ENCODE measurements at places on chromosomes 6 and 20.
A peak's percentile ranks its signal among the peaks of the same experiment; 100 is the strongest.

DNA sequence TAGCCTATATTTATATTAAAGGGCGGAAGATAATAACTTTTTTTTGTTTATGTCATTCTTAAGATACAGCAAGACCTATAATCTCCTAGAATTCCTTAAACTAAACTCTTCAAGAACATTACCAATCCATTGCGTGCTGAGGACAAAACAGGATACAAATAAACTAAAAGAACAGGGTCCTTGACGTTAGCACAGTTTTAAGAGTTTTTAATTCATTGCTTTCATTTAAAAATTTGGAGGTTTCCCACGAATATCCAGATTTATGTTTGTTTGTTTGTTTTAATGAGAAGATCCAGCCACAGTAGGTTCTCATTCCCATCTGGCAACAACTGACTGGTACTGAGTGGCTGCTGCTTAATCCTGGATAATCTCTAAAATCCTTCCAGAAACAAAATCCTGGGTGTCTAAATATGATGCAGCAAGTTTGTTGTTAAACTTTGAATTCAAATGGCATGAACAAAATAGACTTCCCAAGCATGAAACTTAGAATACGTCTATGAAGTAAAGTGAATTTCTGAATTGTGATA lies 153.7 kb downstream of the HACE1 start:
- no peak for DNase-seq

GRCh38 chr20:15547119-15547518 lies 1026.1 kb downstream of the KIF16B start:
- DNase-seq, result no peak

GRCh38 chr6:90596967-90597539 lies 10.2 kb upstream of the MAP3K7 start:
- DNase-seq, result no peak

DNA sequence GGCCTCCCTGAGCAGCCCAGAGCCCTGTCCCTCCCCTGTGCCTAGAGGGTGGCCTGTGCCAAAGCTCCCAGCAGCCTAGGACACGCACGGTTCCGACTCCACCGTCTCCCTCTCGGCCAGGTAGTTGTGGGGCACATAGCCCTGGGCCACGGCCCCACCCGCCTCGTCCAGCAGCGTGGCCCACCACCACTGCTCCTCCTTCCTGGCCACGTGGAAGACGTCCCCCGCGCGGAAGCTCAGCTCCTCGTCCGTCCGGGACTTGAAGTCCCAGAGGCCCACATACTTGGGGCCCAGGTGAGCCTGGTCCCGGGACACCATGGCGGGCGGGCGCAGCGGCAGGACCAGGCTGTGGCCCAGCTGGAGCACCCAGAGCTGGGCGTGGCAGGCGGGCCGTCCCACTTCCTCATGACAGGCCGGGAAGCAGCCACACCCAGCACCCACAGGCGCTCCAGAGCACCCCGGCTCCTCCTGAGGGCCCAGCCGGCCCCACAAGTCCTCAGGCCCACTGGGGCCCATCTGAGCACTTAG lies at the start of gene PTK6:
Gene PTK6, minus strand, starts transcription at position 380 of the 528 bp plus-strand sequence. Its CDS starts 62 bp downstream, at position 318.
- no peak for DNase-seq

DNA sequence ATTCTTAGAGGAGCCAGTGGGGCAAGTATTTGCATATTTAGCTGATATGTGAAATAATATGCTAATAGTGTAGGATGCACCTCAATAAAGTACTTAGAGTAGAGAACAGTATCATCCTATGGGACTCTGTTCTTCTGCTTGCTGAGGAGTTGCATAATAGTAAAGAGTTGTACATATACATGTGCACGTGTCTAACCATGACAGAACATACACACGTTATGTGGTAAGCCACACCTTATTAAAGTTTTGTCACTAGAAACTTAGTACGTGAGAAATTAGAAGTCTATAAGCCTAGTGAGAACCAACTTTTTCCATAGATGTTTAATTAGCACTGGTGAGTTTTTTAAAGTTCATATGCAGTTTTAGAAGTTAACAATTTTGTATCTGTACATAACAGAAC lies 80.7 kb downstream of the L3MBTL3 start:
- DNase-seq, result no peak

- no peak for DNase-seq
Observed at GRCh38 chr6:157531169-157531985, 150.4 kb downstream of the ZDHHC14 start.

GRCh38 chr6:107894809-107895396 lies 63.1 kb downstream of the SEC63 start:
- no peak for DNase-seq

DNA sequence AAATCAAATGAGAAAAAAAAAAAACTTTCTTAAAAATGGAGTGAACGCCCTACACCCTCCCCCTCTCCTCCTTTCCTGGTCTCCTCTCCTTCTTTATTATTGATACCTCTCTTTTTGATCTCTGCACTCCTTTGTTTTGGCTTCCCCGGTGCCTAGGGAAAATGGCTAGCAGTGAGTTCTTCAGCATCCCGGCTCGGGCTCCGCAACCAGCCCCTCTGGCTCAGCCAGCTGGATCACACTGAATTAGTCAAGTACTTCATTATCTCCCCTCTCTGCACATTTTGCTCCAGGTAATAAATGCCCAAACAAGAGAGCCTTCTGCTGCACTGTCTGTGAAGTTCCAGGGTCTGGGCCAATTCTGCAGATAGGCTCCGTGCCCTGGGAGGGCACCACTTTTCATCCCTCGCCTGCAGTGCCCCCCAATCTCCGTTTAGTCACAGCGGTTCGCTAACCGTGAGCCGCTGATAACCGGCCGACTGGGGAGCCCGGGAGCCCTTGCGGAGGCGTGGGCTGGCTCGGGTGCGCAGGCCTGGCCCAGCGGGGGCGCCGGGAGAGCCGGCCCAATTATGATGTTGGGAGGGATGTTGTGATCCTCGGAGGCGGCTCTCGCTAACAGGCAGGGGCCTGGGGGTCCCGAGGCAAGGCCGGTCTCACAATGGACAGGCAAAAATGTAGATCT lies 301.9 kb downstream of the TFAP2A start:
- no peak for DNase-seq

GRCh38 chr20:13231031-13231752 lies 10.1 kb downstream of the ISM1 start:
- peak; percentile 35 for DNase-seq

DNA sequence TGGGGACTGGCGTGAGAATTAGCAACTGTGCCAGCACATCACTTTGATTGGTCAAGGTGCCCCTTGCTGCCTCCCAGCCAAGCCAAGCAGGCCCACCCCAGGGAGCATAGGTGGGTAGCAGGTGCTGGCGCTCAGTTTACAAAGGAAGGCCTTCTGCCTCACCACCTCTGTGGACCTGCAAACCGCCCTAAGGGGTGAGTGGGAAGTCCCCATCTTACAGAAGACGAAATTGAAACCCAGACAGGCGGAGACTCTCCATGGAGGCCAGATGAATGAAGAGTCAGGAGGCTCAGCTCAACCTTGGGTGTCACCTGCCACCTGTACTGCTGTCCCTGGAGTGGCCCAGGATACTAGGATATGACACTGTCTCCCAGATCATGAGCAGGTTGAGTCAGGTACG lies 21.5 kb upstream of the MAS1L start:
- no peak for DNase-seq

DNA sequence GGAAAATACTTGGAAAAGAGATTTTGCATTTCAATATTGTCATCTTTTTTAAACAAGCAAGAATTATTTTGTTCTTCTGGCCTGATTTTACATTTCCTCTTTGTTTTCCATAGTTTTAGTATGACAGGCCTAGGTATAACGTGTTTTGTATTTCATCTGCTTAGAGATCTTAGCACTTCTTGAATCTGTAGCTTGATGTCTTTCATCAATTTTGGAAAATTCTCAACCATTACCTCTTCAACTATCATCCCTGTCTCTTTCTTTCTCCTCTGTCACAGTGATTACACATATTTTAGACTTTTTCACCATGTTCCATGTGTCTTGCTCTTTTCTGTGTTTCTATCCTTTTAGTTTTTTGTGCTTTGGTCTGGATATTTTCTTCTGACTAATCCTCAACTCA lies 67.2 kb upstream of the PHACTR1 start:
- no peak for DNase-seq

GRCh38 chr6:143802833-143803565 lies 40.1 kb upstream of the LTV1 start:
- peak; percentile 16 for DNase-seq

DNA sequence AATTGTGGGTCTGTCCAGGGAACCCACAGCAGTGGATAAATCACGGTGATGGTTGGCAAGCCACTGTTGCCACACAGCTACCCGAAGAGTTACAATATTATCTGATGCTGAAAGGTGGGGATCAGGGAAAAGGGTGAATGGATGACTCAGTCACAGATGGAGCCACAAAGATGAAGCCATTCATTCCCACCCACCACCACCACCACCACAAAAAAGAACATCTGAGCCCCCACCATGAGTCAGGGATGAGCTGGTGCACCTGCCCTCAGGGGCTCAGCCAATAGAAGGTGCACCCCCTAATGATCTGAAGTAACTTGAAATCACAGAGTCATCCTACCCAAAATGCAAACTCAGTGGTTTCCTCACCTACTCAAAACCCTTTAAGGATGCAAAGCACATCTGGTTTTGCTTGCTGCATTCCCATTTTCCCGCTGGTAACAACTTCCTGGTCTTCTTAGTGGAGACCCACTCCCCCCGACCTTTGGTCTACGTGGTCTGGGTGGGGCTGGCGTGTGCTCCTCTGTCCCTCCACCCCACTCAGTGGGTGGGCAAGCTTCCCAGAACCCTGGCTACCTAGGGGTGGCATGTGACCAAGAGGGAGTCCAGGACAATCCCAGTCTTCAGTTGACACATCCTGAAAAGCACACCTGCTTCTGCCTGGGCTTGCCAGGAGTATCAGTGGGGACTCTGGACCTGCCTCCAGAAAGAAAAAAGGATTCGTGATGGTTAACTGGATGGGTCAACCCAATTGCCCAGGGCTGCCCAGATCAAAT lies 125.5 kb downstream of the ANKRD60 start:
- peak; percentile 47 for DNase-seq

- no peak for DNase-seq
Observed at GRCh38 chr6:40344566-40345167, 242.5 kb downstream of the LRFN2 start.

GRCh38 chr6:124775121-124775520 lies 187.1 kb upstream of the RNF217 start:
- DNase-seq, result no peak

DNA sequence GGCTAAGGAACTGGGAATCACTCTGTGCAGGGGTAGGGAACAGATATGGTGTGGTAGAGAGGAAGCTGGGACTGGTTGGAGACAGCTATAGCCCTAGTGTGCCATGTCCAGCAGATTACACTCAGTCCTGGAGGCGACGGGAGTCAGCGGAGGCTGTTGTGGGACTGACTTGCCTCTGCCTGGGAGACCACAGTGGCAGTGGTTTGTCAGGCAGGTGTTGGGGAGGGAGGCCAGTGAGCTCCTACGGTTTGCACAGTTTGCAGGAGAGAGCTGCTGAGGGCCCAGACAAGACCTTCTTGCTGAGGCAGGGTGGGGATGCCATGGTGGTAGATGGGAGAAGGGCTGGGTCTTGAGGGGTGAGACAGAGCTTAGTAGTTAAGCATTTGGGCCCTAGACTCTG lies 4.9 kb downstream of the PLCG1 start:
- no peak for DNase-seq

- DNase-seq, result no peak
Observed at GRCh38 chr6:163646133-163646532, 231.6 kb downstream of the QKI start.

DNA sequence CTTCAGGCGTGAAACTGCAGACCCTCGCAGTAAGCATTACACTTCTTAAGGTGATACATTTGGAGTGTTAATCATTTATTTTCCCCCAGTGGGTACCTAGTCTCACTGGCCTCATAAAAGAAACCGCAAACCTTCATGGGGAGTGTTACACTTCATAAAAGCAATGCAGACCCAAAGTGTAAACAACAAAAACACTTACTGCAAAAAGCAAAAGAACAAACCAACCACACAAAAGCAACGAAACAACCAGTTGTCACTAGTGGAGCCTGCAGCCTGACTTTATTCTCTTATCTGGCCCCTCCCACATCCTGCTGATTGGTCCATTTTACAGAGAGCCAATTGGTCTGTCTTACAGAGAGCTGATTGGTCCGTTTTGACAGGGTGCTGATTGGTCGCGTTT lies 23.8 kb downstream of the LY86 start:
- no peak for DNase-seq

- no peak for DNase-seq
Observed at GRCh38 chr6:155366325-155366724, 52.0 kb upstream of the TFB1M start.

DNA sequence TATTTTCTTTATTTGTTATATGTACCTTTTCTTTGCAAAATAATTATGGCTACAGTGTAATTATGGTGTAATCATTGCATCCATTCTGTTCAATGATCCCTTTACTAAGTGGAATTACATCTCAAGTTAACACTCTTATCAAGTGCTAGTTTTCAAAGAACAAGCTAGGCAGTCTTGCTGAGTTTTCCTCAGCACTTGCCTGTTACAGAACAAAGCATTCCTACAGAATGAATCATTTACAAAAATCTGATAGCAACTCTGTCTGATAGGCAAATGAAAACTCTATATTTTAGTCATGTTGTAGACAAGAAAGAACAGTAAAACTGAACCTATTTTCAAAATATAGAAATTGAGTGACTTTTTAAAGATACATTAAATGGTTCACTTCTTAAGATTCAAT lies 109.8 kb upstream of the POU3F2 start:
- no peak for DNase-seq

- peak; percentile 52 for DNase-seq
Observed at GRCh38 chr6:44725070-44725469, 337.6 kb downstream of the CDC5L start.

GRCh38 chr20:37977338-37977737 lies 55.9 kb downstream of the TTI1 start:
- no peak for DNase-seq

- no peak for DNase-seq
Observed at GRCh38 chr6:3393836-3394202, 63.0 kb downstream of the SLC22A23 start.

- no peak for DNase-seq
Observed at GRCh38 chr6:143465546-143465945, 14.9 kb downstream of the PEX3 start.

DNA sequence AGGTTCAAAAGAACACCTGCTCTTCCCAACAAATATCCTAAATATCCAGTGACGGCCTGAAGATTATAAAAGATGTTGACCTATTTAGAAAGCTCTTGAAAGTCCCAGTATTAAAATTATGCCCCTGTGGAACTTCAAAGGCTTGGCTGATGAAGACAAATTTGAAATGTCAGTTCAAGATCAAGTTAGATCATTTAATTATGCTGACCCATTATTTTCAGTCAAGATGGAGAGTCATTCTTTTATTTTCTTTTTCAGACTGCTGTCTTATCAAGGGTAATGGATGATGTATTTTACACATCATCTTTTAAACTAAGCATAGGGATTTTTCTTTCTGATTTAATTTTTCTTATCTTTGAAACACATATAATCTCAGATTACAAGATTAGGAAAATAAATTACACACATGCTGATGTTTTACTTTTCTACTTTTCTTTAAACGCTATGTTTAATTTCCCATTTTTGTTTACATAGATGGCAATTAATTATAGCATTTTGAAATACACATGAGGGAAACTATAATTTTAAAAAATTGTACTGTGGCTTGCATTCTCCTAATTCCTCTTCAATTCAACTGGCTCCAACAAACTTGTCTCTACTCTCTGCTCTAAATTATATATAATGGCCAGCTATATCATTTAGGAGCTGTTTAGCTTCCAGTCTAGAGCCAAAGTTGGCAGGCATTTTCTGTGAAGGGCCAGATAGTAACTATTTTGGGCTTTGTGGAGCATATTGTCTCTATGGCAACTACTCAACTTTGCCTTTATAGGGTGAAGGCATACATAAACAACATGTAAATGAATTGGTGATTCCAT lies 123.7 kb downstream of the RCAN2 start:
- no peak for DNase-seq

GRCh38 chr6:168507730-168508129 lies 66.7 kb downstream of the SMOC2 start:
- DNase-seq, result no peak
